ENCODE measurements at places on chromosomes 11 and 22.

DNA sequence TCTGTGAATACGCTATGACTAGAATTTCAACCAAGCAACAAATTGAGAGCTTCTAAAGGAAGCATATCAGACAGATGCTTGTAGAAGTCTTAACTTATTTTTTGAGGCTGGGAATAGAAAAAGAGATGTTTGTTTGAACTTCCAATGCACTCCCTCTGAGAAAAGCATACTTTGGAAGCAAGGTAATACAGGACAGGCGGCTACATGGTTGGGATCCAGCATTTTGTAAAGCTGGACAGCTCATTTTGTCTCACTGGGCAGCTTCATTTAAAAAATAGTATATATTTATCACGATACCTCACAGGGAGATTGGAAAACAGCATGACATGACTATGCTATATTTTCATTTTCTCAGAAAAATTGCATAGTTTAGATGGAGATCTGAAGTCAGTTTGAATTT is 821.3 kb upstream of the API5 start:
- no peak for DNase-seq

- no peak for DNase-seq
These were observed 32.7 kb downstream of the CD6 start for GRCh38 chr11:61004180-61004611.

DNA sequence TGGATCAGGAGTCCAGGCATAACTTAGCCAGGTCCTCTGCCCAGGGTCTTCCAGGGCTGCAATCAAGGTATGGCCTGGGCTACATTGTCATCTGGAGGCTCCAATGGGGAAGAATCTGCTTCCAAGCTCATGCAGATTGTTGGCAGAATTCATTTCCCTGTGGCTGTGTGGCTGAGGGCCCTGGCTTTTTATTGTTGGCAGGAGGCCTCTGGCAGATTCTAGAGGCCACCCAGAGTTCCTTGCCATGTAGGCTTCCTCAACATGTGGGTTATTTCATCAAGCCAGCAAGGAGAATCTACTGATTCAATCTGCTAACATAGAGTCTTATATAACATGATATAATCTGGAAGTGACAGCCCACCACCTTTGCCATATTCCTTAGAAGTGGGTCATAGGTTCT is 16.4 kb upstream of the EP300 start:
- DNase-seq: no peak

DNA sequence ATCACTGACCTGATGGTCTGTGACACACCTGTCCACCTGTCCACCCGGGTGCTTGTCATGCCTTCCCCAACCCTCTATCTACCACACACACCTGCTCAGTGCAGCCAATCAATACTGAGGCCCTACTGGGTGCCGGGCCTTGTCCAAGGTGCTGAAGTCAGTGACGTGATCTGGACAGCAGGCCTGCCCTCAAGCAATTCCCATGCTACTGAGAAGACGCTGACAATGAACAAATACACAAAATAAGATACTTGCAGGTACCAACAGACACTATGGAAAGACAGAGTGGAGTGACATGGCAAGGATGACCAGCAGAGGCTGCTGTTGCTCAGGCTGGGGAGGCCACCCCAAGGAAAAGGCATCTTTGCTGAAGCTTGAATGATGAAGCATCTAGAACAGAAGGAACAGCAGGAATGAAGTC is 21.2 kb downstream of the PLAAT3 start:
- no peak for DNase-seq

DNA sequence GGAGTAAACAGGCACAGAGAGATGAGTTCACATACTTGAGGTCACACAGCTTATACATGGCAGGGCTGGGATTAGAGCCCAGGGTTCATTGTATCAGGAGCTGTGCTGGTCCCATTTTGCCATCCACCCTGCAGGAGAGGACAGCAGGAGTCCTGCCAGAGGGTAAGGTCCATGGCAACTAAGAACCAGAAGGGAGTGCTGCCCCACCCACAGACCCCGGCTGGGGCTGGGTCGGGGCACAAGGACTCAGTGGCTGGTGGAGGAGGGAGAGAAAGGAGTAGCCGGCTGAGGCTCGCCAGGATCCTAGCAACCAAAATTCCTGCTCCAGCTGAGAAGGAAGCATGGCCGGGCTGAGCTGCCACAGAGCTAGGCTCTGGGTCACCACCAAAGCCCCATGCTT is 25.9 kb upstream of the TP53I11 start:
- no peak for DNase-seq

DNA sequence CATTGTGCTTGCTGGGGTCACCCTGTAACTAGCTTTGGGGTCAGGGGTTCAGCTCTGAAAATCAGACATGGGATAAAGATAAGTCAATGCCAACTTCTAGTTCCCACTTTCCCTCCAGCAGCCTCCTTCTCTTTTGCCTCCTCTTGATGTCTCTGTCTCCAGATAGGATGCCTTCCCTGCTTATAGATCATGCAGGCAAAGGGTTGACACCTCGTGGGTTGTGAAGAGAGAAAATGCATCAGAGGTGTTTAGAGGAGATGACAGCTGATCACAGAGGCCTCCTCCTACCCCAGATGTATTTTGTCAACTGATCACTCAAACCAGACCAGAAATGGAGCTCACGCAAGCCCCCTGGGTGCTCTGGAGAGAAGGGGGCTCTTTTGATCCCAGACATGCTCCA is 337.8 kb downstream of the BUD13 start:
- no peak for DNase-seq

GRCh38 chr11:10893714-10894151 is 35.9 kb upstream of the ZBED5 start:
- DNase-seq: no peak

DNA sequence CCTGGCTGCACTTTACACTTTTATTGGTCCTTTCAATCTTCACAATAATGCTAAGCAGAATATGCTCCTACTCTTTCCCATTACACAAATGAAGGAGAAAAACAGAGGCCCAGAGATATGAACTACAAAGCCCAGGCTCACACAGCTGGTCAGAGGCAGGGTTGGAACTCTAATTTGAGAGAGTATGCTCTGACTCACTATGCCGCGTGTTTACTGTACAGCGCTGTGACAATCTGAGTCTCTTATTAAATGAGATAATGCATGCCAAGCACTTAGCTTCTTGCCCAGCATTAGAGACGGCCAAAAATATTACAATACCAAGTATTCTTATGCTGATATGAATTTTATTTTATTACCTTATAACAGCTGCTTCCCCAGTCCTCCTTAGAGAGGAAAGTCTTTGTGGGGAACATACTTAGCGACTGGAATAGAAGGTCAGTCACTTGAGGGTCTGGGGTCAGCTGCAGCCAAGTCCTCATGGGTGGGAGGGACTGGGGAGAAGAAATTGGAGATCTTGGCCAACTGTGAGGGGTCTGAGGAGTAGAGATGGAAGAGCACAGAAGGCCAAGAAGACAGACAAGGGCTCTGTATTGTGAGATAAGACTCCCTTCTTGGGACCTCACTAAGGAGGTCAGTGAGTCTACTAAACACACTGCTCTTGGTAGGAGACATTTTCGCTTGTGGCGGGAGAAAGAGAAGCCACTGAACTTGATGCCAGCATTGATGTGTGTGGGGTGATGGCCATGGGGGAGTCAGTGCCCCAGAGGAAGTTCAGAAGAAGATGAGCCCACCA is 150.8 kb upstream of the TIMP3 start:
- DNase-seq: peak; percentile 40

DNA sequence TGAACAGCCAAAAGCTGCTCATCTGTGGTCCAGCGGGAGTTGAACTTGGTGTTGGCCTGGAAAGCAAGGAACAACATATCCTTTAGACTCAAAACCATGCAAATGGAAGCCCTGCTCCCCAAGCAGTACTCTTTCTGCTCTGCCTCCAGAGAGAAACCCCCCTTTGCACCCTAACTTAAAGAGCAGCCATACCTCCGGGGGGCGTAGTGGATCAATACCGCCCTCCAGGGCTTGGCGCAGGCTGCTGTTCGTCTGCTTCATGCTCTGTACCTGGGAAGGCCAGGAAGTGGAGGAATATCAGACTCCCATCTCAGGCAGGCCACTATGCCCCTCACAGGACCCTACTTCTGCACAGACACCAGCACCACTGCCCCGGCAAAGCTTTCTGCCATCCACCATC is 4.3 kb downstream of the RCOR2 start:
- DNase-seq: no peak

GRCh38 chr22:29727131-29727523 is 7.3 kb downstream of the CABP7 start:
- DNase-seq: no peak

DNA sequence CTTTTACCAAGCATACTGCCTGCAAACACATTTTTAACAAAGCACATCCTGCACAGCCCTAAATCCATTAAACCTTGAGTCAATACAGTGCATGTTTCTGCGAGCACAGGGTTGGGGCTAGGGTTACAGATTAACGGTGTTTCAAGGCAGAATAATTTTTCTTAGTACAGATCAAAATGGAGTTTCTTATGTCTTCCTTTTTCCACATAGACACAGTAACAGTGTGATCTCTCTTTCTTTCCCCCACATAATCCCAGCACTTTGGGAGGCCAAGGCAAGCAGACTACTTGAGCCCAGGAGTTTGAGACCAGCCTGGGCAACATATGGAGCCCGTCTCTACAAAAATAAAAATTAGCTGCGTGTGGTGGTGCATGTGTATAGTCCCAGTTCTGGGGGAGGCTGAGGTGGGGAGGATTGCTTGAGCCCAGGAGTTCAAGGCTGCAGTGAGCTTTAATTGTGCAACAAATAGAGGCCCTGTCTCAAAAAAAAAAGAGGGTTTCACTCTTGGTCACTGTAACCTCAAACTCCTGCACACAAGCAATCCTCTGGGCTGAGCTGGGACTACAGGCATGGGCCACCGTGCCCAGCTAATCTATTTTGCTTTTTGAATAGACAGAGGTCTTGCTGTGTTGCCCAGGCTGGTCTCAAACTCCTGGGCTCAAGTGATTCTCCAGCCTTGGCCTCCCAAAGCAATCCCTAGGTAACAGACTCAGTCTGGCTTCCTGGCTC is 19.7 kb upstream of the SLC3A2 start:
- no peak for DNase-seq

GRCh38 chr11:123238297-123238696 is 43.2 kb upstream of the CLMP start:
- no peak for DNase-seq

GRCh38 chr11:109795234-109795633 is 298.0 kb upstream of the ZC3H12C start:
- DNase-seq: peak; percentile 14

GRCh38 chr11:12556155-12556554 is 118.1 kb upstream of the TEAD1 start:
- DNase-seq: no peak

DNA sequence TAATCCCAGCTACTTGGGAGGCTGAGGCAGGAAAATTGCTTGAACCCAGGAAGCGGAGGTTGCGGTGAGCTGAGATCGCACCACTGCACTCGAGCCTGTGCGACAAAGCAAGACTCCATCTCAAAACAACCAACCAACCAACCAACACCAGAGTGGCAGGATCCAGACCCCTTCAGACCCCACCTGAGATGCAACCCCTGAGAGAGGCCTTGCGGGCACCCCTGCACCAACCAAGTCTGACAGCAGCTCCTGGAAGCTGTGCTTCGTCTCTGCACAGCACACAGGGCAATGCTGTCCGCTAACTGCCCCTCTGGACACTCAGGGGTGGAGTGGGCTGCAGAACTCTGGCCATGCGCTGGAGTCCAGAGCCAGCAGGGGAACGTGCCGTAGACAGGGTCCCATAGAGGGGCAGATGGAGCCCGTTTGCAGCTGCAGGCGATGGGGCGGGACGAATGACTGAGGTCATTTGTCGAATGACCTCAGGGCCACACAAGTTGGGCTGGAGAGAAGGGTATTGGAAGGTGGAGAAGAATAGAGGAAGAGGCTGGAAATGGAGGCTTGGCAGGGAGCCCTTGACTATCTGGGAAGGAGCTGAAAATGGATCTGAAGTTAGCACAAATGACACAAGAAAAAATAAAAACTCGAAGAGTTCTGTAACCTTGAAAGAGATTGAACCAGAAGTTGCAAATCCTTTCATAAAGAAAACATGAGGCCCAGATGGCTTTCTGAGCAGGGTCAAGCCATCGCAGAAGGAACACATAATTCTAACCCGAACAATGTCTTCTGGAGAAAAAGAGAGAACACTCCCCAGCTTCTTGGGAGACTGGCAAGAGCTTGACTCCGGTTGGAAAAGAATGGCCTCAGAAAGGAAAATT is 199.7 kb downstream of the CTTN start:
- no peak for DNase-seq

GRCh38 chr11:111659201-111660115 is 57.2 kb downstream of the SIK2 start:
- no peak for DNase-seq

GRCh38 chr11:91075032-91075695 is 852.3 kb upstream of the CHORDC1 start:
- no peak for DNase-seq

DNA sequence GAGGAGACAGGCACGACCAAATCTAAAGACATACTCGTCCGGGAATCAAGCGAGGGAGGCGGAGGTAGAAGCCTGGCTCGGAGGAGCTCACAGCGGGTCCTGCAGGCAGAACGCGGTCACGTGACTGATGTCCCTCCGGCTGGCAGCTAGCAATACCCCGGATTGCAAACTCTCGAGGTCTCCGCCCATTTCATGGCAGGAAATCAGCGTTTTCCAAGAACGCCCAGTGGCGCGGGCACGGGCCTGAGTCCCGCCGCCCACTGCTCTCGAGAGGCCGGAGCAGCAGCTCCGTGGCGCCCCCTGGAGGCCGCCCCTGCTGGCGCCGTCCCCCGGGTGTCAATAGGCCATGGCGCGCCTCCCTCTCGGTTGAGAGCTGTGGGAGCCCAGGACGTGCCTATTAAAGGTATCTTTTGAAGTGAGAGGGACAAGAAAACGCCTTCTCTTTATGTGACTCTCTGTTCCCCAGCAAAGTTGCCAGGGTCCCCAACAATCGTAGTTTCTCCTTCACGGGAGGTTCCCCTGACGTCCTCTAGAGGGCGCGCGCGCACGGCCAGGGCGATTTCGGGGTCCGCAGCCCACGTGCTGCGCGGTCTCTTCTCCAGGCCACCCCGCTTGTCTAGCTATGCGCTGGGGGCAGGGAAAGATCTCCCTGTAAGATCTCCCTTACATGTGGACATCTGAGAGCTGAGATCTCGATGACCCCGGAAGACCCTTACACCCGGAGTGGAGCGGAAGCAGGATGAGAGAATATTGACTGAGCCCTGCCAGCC is 37.3 kb upstream of the RBFOX2 start:
- peak; percentile 81 for DNase-seq

DNA sequence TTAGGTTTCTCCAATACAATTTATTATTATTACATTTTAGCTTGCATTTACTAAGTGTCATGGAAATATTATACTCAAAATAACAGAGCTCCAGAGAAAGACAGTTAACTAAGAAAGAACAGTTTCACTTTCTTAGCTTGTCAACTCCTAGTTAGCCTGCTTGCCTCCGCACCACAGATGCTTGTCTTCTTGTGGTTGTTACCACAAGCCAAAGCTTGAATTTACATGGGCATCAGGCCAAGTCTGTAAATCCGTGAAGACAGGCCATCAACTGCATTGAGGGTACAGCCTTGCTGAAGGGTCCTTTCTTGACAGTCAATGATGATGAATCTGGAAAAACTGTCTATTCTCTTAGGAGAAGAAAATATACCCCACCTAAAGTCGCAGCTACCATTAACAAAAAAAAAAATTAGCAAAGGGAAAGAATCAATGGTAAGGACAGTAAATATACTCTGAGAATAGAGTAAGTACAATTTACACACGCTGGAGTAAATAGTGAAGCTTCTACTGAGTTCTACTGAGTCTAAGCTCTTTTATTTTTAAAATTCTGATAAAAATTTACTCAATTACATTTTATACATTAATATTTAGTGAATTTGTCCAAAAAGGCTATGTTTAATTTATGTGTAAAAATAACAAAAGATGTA is 15.6 kb upstream of the DENND5A start:
- DNase-seq: peak; percentile 60
